NCI-H82 (cell line): ENCODE measurements at places on chromosomes 1 and 21.

DNA sequence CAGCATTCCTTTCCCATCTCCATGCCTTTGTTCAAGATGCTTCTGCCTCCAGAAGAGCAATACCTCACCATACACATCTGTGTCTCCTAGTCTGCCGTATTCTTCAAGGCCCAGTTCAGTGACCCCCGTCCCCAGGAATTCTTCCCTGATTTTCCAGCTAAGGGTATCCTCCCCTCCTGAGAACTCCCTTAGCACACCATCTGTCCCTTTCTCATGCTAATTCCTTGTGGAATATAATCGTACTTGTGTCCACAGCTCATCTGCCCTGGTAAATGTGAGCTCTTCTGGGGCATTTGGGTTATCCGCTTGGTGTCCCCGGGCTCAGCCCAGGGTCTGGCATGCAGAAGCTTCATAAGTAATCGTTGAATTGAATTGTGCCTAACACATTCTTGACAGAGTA is 40.9 kb downstream of the BEND5 start:
- peak; percentile 61 for DNase-seq

DNA sequence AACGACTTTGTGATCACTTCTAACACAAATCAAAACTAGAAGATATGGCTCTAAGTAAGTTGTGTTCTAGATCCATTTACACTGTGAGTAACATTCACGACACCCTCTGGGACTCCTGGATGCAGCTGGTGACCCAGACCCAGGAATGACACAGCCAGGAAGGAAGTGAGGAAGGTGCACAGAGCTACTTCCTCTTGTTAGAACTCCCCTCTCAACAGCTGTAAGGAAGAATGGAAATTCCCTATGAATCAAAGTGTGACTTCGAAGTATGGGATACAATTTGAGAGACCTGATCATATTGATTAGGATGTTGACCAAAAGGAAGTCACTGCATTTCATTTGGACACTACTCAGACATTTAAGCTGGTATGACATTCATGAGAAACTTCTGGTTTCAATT is 185.3 kb downstream of the NRIP1 start:
- DNase-seq, result no peak

DNA sequence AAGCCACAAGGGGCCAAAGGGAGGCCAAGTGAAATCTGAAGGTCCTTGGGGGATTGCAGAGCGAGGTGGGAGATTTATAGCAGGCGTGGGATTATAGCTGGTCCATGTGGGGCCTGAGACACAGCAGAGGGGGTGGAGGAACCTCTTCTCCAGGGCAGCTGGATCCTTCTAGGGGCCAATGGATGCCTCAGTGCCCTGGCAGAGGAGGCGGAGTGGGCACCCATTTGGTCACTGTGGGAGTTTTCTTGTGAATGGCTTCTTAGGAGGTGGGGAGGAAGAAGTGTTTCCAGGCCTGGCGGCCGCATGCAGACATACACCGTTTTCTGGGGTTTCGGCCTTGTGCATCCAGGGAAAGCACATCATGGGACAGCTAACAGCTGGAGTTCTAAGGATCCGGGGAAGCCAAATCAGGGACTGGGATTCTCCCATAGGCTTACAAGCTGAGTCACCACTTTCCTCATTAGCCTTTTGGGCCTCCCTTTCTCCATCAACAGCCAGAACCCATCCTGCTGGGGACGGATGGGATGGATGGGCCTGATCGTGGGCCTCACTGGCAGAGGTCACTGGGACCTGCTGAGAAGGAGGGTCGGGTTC is 76.5 kb downstream of the RHOU start:
- peak; percentile 51 for DNase-seq

- DNase-seq, result no peak
These were observed 12.7 kb upstream of the AK2 start for GRCh38 chr1:33049371-33049770.

- peak; percentile 33 for DNase-seq
These were observed 10.5 kb downstream of the PADI3 start for GRCh38 chr1:17259233-17259873.

- no peak for DNase-seq
These were observed 56.9 kb downstream of the TRIM11 start for GRCh38 chr1:228349701-228350171.

DNA sequence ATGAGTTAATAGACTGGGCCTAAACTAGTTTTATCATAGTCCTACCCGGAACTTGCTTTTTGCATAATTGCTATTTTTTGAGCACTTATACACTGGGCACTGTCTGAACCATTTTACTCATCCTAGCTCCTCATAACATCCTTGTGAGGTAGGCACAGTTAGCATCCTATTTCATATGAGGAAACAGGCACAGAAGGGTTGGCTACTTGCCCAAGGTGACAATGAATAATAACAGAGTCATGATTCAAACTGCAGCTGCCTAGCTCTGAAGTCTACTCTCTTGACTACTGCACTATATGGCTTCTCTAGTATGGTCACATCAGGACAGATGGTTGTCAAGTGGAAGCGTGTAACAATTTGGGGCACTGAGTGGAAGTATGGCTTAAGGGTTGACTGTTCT is 18.2 kb upstream of the RC3H1 start:
- DNase-seq, result no peak

- no peak for DNase-seq
These were observed 41.7 kb upstream of the DISC1 start for GRCh38 chr1:231584921-231585320.

- DNase-seq, result no peak
These were observed 80.9 kb downstream of the UCHL5 start for GRCh38 chr1:192978195-192978710.

GRCh38 chr1:201495551-201496295 is 11.2 kb downstream of the CSRP1 start:
- DNase-seq, result peak; percentile 87

DNA sequence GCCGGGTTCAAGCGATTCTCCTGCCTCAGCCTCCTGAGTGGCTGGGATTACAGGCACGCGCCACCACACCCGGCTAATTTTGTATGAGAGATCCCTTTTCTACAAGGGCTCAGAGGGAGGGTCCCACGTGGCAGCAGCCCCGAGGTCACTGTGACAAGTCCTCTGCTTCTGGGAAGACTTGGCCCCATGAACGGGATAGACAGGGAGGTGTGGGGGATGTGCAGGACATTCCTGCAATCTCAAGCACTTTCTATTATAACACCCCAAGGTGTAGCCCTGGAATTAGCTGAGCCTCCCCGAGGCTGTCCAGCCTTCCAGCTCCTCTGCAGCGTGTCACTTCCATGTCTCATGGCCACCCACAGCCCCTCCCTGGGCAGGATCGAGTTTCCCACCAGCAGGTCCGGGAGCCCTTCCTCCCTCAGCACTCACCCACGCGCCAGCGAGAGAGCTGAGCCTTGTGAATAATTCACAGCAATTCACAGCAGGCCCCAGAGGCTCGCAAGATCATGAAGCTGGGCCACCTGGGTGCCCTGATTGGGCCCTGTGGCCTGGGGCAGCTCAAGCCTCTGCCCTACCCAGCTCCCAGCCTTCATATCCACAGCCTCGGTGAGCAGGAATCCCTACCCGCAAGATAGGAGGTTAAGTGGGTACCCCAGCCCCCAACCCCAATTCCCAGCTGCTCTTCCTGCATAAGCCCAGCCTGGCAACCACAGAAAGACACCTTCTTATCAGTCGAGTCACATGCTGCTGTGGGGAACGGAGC is 22.8 kb upstream of the RNU1-4 start:
- no peak for DNase-seq

GRCh38 chr1:72056516-72056915 is 225.8 kb downstream of the NEGR1 start:
- no peak for DNase-seq

DNA sequence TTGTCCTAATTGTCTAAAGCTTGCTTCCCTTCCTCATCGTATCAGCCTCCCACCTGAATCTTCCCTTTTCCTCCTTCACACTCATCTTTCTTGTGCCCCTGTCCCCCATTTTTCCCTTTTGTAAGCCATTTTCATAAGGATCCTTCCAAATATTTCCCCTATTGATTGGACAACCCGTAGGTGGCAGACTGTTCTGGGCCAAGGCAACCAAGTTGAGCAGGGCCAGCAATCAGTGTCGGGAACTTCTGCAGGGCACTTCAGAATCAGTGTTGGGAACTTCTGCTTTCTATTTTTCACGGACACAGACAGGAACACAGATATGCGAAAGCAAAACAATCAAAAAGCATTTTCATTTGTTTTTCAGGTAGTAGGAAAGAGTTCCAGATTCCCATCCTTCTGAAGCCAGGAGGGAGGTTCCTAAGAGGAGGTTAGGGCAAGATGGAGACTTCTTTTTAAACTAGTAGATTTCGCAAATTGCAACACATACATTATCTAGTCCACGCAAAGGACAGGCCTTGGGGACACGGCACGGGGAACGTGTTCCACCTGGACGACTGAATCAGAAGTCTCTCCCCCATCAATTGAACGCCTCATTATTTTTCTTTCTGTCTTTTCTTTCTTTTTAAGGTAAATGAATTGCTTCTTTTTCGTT is 691 bp upstream of the MPZL1 start:
- DNase-seq, result peak; percentile 50

DNA sequence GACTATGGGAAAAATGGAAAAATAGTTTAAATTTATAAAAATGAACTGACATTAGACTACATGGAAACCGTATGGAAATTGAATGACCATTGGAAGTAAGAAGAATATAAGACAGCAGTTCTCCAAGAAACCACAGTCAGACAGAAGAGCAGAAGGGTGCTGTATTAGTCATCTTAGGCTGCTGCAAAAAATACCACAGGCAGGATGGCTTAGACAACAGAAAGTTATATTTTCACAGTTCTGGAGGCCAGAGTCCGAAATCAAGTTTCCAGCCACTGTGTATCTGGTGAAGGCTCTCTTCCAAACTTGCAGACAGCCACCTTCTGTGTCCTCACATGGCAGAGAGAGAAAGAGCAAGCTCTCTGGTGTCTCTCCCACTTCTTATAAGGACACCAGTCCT is 175.2 kb downstream of the DSCAM start:
- no peak for DNase-seq

- DNase-seq, result peak; percentile 60
These were observed 22.3 kb downstream of the C1orf146 start for GRCh38 chr1:92240034-92240433.

DNA sequence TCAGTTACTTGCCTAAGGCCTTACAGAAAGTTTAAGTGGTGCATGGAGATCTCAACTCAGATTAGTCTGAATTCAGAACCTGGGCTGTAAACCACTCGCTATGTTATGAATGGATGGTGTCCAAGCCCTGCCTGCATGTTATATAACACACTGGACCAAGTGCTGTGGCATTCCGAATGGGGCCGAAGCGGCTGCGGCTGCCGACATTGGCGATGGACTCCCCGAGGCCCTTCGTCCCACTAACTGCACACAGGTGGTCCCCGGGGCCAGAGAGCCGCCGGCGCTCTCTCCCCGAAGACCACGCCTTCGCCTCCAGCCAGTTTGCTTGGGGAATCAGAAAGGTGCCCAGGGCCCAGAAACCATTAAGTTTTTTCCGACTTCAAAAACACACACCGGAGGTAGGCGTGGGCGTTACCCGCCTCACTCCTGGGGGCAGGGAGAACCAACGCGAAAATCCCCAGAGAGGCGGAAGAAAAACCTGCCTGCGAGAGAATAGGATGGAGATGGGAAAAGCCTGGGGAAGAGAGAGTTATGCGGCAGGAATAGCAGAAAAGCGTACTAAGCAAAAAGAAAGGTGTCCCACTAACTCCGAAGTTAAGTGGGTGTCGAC is 579 bp upstream of the TENT5C start:
- no peak for DNase-seq

- DNase-seq, result no peak
These were observed 29.8 kb upstream of the HHAT start for GRCh38 chr1:210298936-210299335.

GRCh38 chr21:42880352-42880751 is 1.0 kb upstream of the WDR4 start:
- no peak for DNase-seq

- peak; percentile 56 for DNase-seq
These were observed 194.4 kb downstream of the DPYD start for GRCh38 chr1:97726386-97726785.

DNA sequence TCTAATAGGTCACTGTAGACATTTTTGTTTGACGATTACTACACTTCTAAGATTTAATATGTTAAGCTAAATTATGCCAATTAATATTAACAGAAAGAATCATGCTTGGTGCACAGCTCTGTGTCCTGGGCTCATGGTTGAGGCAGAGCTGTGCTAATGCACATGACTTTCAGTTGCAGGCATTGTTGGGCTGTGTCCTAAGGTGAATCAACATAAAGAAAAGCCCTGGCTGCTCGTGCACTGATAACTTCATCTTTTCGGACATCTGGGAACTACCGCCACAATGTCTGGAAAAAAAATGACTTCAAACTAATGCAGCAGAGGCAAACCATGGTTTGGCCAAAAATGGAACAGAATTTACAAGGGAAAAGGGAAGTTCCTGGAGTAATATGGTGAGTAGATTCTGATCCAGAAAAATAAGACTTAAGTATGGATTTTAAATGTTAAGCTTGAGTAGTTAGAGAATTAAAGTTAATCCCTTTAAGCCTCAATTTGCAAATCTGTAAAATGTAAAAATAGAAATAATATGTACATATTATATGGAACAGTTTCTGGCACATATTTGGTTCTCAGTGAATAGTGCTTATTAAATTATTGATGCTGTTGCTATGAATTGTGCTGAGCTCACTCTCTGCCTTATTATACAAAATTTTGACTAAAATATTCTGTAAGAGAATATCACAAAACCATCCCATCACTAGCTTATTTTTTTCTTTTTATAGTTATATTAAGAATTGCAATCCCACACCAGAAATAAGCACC is 186.1 kb downstream of the BRINP2 start:
- no peak for DNase-seq

- no peak for DNase-seq
These were observed 221.8 kb upstream of the HOOK1 start for GRCh38 chr1:59592924-59593323.

- DNase-seq, result no peak
These were observed 7.8 kb downstream of the KCNJ10 start for GRCh38 chr1:160062230-160062532.

DNA sequence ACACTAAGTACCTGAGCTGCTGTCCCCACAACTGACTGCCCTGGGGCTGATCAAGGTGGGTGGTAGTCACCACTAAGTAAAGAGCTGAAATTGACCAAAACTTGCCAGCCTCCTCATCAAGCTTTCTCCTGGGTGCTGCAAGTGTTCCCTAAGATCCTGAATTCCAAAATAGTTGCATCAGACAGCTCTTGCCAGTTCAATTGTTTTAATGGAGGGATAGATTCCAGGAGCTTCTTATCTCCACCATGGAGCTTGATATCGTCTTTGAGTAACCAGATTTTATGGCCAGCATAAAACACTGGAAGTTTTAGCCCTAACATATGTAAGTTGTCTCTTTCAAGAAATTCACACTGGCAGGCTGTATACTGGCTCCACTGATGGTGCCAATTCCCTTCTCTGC is 90.3 kb downstream of the NID1 start:
- no peak for DNase-seq

DNA sequence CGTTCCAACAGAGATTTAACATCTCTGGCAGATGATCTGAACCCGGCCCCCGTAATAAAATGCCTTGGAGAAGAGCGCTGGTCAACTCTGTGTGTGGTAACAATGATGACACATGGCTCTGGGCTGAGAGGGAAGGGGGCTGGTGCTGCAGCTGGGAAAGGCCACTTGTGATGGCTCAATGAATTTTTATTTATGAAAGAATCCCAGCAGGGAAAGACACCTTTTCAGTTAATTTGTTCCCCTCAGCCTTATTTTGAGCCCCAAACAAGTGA is 59.4 kb downstream of the SYT6 start:
- DNase-seq, result no peak

GRCh38 chr1:59046730-59047157 is 250.2 kb upstream of the FGGY start:
- no peak for DNase-seq
